ENCODE measurements at places on chromosomes 5 and 9. TPM values are rescaled to one million over a fixed set of nuclear protein-coding genes. Genes with fewer than 3 reads are reported as not detected.

The GABRP gene
- not detected for total RNA-seq

DNA sequence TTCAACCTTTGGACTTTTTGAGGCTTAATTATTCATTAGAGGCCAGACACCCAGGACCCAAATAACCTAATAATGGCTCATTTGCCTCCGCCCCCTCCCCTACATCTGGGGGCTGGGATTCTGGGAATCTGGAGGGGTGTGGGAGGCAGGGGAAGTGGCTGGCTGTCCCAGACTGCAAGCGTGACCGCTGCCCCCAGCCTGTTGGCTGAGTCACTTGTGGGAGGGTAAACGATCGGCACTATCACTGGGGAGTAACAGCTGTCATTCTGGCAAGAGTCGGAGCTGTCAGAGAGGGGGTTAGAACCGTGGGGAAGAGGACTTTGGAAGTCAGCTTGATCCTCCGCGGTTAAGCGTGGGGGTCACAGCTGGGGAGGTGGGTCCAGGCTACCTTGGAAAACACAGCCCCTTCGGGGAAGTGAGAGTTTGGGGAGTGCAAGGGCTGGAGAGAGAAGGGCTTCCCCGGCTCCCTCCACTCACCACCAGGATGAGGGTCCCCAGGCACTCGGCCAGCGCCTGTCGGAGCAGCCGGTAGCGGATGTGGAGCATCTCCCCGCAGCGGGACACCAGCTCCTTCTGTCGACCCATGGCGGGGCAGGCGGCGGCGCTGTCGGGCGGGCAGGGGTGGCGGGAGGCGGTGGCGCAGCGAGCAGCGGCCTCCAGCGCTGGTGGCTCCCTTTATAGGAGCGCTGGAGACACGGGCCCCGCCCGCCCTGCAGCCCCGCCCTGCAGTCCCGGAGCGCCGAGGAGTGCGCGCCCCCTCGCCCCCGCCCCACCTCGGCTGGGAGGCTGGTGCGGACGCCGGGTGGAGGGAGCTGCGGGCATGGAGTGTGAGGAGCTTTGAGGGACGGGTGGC is at the start of gene AQP3:
Gene AQP3 (minus strand): TSS at position 648 of the 853 bp plus-strand sequence. CDS start 63 bp downstream, at position 585.
- peak; percentile 22 for DNase-seq

- no peak for DNase-seq
Measured at GRCh38 chr5:123028222-123028621, 8.3 kb downstream of the PPIC start.

The SLC46A2 gene
- total RNA-seq: not detected

The MEIKIN gene
- total RNA-seq: not detected

The THBS4 gene
- 0.48 TPM for total RNA-seq
